ACHN (cell line): ENCODE measurements at places on chromosomes 3 and 15.
A peak's percentile ranks its signal among the peaks of the same experiment; 100 is the strongest.

- no peak for DNase-seq
Observed at GRCh38 chr3:56775838-56776555, 25.8 kb downstream of the ARHGEF3 start.

DNA sequence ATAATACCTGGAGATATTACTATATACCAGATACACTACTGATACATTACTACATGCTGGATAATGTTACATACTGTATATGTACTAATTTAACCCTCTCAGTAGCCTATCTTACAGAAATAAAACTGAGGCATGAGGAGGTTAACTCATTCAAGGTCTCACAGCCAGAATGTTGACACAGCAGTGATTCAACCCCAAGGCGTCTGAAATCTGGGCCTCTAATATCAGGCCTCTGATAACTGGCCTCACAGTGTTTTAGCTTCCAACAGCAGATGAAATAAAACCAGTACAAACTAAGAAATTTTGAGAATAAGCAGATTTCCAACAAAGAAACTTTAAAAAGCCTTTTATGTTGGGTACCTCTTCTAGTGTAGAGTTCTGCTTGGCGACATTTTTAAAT is 23.4 kb downstream of the DZIP1L start:
- no peak for DNase-seq

- no peak for DNase-seq
Observed at GRCh38 chr15:40343512-40343911, 2.8 kb upstream of the CCDC9B start.

DNA sequence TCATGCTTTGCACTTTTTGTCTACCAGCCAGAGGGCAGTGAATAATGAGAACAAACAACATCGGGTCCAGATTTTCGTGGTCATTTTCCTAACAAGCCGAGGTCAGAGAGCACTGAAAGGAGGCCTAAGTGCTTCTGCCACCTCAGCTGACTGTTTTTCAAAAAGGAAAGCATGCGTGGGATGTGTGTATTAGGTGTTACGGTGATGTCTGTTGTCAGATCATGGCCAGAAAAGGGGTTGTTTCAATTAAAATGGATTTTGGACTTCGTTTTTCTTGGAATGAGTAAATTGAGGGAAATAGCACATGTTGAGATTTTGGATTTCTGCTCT is 99.5 kb downstream of the APBA2 start:
- DNase-seq = no peak

GRCh38 chr3:15794842-15795650 is 2.7 kb downstream of the ANKRD28 start:
- peak; percentile 30 for DNase-seq

GRCh38 chr3:27681249-27681748 is 40.8 kb downstream of the EOMES start:
- DNase-seq = peak; percentile 67

DNA sequence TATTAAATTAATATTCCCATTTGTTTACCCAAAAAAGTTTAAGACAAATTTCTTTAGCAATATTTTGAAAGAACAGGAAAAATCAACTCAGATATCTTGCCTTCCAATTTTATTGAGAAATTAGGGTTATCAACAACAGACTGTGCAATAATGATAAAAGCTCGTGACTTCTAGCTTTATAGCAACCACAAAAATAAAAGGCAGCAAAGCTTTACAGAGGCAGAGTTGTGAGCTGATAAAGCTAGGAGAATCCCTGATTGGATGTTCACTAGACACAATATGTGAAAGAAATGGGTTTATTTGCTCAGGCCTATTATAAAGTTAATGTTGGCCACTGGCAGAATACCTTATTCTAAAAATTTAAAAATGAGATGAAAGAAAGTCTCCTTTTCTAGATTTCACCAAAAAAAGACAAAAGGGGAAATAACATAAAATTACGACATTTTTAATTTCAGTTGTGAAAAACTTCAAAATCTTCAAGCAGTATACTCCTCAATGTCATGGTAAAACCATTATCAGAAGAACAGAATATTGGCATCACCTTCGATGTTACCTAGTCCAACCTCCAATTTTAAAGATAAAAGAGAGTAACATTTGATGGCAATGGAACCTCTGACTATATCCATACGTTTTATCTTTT is 2.8 kb downstream of the VPS13C start:
- no peak for DNase-seq

- peak; percentile 53 for DNase-seq
Observed at GRCh38 chr3:150970665-150971324, 1.7 kb downstream of the CLRN1 start.

GRCh38 chr15:42611532-42611931 is 36.1 kb downstream of the STARD9 start:
- DNase-seq = no peak

GRCh38 chr15:35505809-35506208 is 40.2 kb downstream of the DPH6 start:
- DNase-seq = no peak
